ENCODE measurements at places on chromosomes 6 and 20. TPM values are rescaled to one million over a fixed set of nuclear protein-coding genes. Genes with fewer than 3 reads are reported as not detected.

Gene PSORS1C2
- not detected for total RNA-seq

Gene KCNS1
- total RNA-seq, result 0.91 TPM

Gene STMND1
- not detected for total RNA-seq

Gene ARFGEF3
- total RNA-seq, result under 0.01 TPM

Gene FAM209B
- total RNA-seq, result not detected

Gene MARCKS
- 50.7 TPM for total RNA-seq

Gene CASS4
- total RNA-seq, result not detected

Gene PRL
- total RNA-seq, result not detected
